Stimulated activated CD4-positive, alpha-beta T cell treated with anti-CD3 and anti-CD28 coated beads, Interleukin-2, amount 100 ng/mL, for 48 hours (primary cell): ENCODE measurements at places on chromosomes 3 and 15.

GRCh38 chr3:53739966-53740365, 106.3 kb downstream of the CHDH start:
- DNase-seq = no peak

- no peak for DNase-seq
These were observed 1.5 kb downstream of the UBE2Q2 start for GRCh38 chr15:75844629-75845335.

DNA sequence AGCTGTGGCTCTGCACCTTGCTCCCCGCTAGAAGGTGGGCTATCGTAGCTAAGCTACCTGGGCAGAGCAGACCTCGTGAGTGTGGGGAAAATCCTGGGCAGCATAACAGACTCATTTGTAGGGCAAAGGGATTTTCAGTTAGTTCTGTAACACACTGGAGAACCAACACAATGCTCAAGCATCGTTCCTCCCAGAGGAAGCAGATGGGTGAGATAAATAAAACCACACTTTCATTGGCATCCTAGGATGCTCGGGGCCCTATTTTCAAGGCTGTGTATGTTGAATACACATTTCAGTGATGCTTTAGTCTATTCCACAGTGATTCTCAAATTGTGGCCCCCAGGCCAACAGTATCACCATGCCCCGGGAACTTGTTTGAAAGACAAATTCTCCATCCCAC, 20.0 kb downstream of the LIPC start:
- no peak for DNase-seq

DNA sequence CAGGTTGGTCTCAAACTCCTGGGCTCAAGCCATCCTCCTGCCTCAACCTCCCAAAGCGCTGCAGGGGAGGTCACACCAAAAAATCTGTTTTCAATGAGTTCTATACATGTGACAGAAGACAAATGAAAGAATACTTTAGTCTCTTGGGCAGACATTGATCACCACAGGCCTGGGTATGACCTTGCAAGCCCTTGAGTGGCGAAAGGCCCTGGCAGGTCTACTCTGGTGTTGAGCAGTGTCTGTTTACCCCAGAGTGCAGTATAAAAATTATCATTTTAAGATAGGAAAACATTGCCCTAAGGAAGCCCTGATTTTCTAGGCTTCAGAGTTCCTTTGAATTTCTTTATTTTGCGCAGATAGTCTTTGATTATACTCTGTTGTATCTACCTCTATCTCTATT, 61.6 kb upstream of the GBE1 start:
- DNase-seq = no peak

- DNase-seq = no peak
These were observed 79.7 kb downstream of the IFT80 start for GRCh38 chr3:160319322-160319721.

- no peak for DNase-seq
These were observed 76.9 kb downstream of the ETFA start for GRCh38 chr15:76234337-76234889.

GRCh38 chr3:119856695-119857094, 74.8 kb downstream of the NR1I2 start:
- DNase-seq = no peak

GRCh38 chr3:183411216-183411922, 17.1 kb downstream of the MCF2L2 start:
- DNase-seq = no peak

GRCh38 chr3:177483182-177483967, 286.1 kb upstream of the TBL1XR1 start:
- no peak for DNase-seq

- DNase-seq = no peak
These were observed 5.2 kb downstream of the OCA2 start for GRCh38 chr15:28093752-28094535.

DNA sequence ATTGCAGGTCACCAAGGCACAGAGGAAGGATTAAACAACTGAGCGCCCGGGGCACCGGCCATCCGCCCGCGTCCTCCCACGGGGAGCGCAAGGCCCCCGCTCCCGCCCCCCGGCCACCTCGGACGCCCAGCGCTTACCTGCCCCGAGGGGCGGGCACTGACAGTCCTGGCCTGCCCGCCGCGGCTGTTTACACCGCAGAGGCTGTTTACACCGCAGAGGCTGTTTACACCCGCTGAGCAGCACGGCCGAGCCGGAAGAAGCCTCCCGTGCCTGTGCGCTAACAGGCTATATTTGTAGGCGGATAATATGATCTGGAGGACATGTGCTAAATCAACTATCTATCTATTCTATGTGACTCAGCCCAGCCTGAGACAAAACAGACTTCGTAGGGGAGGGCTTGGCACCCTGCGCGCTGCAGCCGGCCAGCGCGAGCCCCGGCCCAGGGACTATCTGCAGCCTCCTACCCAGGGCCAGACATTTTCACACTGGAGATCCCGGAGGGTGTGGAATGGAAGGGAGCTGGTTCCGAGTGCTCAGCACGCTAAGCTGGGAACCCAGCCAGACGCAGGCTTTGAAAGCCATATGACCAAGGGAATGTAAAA, at the start of gene LRRC2:
LRRC2 (minus strand) TSS at position 263 of the 602 bp plus-strand sequence. CDS start 14,711 bp downstream, outside the sequence.
- DNase-seq = no peak
